Activated naive CD4-positive, alpha-beta T cell (primary cell): ENCODE measurements at places on chromosomes 11 and 22.

DNA sequence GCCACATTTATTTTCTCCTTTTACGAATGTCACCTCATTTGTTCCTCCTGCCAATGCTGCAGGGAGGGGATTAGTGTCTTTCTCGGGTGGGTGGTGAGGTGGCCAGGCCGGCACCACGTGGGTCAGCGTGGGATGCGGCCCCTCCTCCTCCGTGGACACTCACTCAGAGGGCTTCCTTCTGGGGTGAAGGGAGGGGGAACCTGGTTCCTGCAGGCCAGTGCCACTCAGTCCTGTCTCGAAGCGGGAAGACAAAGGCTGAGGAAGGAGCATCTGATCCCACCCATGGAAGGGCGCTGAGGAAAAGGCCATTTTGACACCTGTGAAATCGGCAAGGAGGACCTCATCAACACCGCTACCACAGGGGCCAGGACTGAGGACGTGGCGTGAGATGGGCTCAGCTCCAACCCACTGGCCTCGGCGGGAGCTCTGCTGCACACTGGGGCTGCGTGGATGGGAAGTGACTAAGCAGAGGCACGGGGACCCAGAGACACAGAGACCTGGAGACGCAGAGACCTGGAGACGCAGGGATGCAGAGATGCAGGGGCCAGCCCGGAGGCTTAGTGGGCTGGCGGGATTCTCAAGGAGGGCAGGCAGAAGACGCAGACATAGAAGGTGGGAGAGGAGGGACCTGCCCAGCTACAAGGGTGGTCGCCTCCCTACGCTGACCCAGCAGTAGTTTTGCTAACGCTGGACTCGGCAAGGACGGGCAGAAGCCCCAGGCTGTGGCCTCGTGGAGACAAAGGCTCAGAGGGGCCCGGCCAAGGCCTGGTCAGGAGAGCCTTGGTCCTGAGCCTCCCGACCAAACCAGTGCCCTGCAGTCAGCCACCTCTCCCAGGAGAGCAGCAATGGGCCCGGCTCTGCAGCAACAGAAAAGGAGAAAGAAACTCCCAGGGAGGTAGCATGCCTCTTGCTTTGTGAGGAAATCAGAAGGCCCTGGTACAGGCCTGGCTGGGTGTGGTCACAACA is 1071.2 kb downstream of the BRD1 start:
- DNase-seq: no peak

- no peak for DNase-seq
These were observed 6.5 kb upstream of the ALDH3B2 start for GRCh38 chr11:67680696-67681470.

- DNase-seq: no peak
These were observed 112.3 kb upstream of the LMO1 start for GRCh38 chr11:8375932-8376331.

DNA sequence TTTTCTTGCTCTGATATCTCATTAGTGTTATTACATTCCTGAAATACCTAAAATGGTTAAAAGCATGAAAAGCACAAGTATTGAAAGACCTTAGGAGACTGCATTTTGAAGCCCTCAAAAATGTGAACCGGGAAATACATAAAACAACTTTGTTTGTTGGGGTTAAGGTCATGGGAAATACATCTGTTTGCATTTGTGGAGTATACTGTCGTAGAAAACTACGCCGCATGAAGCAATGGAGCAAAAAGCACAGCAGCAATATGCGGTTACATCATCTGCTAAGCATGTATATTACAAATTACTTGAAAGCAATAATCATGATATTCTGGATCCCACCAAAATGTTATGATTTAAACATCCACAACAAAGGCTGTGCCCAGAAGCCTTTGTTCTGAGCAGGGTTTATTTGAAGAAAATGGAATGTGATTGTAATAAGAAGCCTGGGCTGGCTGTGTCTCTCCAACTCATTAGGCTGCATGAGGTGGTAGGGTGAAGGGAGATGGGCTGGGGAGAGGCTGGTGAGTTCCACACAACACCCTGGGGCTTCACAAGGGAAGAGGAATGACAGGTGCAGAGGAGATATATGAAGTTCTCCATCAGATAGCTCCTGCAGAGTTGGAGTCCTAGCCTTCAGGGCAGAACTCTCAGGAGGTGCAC is 64.7 kb upstream of the LIN7C start:
- DNase-seq: no peak

DNA sequence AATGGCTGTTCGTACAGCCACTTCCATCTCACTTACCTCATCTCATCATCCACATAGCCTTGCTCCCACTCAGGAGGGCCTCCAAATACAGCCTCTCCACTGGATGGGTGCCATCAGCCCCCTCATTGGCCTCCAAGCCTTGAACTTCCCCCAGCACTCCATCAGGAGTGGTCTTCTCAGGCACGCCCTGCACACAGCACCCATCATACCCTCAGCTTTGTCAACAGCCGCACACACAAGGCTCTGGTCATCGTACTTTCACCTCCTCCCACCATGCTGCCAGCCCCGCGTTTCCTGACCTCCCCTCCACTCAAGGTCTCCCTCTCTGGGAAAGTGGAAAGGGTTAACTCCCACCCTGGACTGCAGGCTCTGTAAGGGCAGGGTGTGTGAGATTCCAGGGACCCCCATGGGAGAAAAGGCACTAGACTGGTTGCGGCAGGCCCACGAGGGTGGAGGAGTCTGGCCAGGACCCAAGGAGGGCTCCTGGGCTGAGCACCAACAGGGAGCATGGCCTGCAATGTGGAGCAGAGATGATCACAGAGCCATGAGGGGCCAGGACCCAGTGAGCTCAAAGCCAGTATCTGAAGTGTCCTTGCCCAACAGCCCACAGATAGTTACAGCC is 21.0 kb upstream of the SCARF2 start:
- DNase-seq: no peak
